ENCODE measurements at places on chromosomes 6 and 20. TPM values are rescaled to one million over a fixed set of nuclear protein-coding genes. Genes with fewer than 3 reads are reported as not detected.

DNA sequence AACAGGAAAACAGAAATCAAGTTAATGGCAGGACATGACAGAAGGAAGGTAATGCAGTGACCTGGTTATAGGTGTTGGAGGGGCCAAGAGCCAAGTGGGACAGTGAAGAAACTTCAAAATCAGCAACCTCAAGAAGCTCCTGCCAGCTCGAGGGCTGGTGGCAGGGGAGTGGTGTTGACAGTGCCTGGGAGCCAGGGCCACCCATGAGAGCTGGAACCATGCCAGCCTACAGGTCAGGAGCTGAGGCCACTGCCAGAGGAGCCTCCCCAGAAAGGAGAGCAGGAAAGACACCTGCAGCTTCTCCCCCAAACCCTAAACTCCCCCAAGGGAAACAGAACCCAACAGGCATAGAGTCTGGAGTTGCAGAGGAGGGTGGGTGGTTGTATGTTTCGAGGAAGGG is 262.1 kb downstream of the LRFN2 start:
- no peak for DNase-seq

LY6G6D gene
- not detected for polyA plus RNA-seq

- DNase-seq, result no peak
Measured at GRCh38 chr6:1322696-1323219, 10.9 kb downstream of the FOXQ1 start.

RPS18 gene
- polyA plus RNA-seq, result 3,403 TPM

DNA sequence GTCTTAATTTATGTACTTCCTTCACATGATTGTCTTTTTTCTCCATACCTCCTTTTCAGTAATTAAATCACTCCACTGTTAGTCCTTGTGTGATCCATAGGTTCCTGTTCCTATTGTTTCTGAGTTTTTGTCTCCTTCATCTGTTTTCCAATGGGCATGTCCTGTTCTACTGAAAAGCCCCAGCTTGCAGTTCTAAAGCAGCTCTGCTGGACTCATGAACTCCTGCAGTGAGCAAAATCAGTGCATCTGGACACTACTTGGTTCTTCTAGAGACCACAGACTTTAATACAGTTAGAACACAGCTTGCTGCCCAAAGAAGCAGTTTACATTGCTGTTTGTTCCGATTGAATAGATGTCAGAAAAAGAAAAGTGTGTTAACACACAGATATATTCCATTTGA is 593.3 kb upstream of the HS3ST5 start:
- no peak for DNase-seq

DNA sequence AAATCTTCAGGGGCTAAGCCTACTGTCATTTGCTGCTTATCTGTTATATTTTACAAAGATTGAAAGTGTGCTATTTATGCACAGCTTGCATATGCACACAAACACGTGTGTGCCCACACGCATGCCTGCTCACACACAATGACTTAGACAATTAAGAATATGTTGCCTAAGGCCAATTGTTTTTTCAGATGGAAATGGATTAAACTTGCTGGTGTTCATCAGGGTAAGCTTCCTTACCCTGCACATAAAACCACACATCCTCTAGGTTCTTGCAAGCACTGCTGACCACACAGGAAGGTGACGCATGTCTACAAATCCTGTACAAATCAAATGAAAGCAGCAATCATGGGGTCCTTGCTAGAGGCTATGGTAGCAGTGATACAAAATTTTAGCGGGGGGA is 58.4 kb downstream of the GJA10 start:
- no peak for DNase-seq

OR11A1 gene
- not detected for polyA plus RNA-seq

GRCh38 chr6:7669742-7670141 is 56.2 kb upstream of the BMP6 start:
- no peak for DNase-seq

DNA sequence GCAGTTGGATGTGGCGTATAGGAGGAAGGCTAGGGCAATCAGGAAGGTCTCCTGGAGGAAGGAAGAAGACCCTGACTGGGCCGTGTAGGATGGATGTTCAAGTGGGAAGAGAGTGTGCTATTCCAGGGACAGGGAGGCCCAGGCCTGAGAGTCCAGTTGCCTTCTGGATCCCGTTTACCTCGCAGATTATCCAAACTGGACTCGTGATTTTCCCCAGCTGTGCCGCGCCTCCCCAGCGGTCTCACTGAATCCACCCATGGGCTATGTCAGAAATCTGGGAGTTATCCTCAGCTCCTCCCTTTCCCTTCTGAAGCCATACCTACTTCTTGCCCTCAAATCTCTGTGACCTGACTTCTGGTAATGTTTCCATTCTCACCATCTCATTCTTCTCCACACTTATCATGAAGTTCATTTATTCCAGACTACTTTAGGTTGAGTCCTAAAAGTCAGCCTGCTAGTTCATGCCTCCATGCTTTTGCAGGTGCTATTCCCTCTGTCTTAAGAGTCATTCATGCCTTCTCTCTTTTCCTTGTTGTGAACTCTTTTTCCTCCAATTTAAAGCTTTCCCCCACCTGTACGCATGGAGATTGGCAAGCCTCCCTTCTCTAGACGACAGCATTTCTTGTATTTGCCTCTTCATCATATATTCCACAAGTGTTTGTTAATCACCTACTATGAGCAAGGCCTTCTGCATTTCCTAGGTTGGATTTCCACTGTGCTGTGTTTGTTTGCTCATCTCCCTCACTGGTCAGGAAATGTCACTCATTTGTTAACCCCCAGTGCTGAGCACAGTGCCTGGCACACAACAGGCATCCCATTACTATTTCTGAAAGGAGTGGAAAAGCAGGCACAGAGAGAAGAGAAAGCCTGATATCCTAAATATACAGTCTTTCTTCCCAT is 2.7 kb downstream of the SDCBP2 start:
- no peak for DNase-seq

GRCh38 chr6:45990162-45990561 is 25.5 kb downstream of the CLIC5 start:
- DNase-seq, result no peak

SYNDIG1 gene
- 9.5 TPM for polyA plus RNA-seq

PPP1R3G gene
- polyA plus RNA-seq, result 2.1 TPM

LATS1 gene
- 32.7 TPM for polyA plus RNA-seq

DNA sequence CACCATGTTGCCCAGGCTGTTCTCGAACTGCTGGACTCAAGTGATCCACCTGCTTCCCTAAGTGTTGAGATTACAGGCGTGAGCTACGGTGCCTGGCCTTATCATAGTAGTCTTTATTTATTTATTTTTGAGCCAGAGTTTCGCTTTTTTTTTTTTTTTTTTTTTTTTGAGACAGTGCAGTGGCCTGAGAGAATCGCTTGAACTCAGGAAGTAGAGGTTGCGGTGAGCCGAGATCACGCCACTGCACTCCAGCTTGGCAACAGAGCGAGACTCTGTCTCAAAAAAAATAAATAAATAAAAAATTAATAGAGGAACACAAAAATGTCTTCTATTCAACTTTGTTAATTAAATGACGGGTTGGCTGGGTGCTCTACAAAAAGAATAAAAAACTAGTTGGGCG is 12.9 kb downstream of the MAPRE1 start:
- no peak for DNase-seq

FAM217A gene
- 1.7 TPM for polyA plus RNA-seq

DNA sequence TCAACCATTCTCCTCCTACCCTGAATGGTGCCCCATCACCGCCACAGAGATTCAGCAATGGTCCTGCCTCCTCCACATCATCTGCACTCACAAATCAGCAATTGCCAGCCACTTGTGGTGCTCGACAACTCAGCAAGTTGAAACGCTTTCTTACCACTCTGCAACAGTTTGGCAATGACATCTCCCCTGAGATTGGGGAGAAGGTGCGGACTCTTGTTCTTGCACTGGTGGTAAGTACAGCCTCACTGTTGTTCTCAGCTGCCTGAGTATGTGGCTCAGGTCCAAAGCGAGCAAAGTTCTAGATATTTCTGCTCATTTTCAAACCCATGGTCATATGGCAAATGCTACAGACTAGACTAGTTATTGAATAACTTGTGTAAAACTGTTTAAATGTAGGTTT is 51.0 kb upstream of the C20orf144 start:
- no peak for DNase-seq

GRCh38 chr6:153003366-153003690 is 819 bp upstream of the MTRF1L start:
- no peak for DNase-seq

TTK gene
- 24.9 TPM for polyA plus RNA-seq

HSPA1L gene
- polyA plus RNA-seq, result 4.8 TPM

DNA sequence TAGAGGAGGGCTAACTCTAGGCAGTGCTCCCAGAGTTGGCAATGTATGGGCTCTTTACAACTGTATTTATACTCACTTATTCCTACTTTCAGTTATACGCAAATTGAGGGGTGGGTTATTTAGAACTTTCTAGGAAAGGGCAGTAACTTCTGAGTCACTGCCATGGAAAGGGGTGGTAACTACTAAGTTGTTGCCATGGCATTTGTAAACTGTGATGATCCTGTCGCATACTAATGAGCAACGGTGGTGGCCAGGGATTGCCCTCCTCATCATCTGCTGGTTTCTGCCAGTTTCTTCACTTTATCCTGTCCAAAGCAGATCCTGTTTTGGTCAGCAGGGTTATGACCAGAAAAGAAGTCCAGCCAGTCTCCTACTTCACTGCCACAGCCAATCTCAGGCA is 95.5 kb upstream of the PTPRT start:
- DNase-seq, result no peak

DNA sequence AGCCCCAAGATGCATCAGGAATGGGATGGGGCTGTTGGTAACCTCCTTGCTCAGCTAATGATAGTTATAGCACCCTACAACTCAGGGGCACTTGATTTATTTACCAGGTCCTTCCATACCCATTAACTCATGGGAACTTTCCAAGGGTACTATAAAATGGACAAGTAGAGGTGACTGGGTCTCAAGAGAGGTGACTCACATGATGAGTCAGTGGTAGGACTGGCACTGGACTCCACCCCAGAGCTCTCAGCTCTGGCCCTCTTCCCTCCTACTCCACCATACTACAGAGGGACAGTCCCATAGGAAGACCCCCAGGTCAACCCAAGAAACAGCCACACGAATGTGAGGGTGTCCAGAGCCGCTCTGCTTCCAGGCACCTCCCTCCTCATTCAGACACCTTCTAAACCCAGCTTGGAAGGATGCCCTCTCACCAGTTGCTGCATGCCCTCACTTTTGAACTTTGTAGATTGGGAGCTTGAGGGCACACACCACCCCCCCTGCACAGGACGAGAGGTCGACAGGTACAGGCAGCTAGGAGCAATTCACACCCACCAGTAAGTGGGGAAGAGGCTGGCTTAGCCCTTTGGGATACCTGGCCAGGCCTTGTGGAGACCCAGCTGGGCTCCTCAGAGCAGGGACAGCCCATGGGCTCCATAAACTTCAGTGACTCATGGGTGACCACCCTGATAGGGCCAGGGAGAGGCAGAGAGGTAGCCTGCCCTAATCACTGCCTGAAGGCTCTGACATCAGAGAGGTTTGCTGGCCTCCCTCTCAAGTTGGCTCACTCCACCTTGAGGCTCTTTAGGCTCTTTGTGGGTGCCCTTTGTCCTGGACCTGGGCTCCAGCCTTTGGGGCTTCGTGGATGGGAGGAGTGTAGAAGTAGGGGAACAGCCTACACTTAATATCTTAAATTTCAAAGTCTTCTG is 81.6 kb upstream of the MLN start:
- no peak for DNase-seq

GRCh38 chr6:10082385-10082784 is 332.5 kb downstream of the TFAP2A start:
- no peak for DNase-seq

FAM83B gene
- 7.6 TPM for polyA plus RNA-seq

DNA sequence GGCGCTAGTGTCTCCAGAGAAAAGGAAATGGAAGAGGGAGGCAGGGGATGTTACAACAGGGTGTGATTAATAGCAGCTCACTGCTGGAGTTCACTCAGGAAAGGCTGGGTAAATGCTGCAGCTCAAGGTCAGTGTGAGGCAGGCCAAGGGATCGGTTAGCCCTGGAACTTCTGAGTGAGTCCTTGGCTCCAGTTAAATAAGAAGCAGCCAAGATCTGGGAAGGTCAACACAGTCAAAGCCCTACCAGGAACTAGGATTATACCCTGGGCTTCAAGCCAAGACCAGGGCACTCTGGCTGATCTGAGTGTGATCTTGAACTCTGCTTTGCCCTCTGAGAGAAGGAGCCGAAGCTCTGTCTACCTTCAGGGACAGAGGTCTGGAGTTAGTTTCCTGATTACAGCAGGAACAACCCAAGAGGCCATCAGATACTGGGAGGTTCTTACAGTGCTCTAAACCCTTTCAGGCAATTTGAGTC is 44.3 kb downstream of the TPD52L1 start:
- no peak for DNase-seq

DNA sequence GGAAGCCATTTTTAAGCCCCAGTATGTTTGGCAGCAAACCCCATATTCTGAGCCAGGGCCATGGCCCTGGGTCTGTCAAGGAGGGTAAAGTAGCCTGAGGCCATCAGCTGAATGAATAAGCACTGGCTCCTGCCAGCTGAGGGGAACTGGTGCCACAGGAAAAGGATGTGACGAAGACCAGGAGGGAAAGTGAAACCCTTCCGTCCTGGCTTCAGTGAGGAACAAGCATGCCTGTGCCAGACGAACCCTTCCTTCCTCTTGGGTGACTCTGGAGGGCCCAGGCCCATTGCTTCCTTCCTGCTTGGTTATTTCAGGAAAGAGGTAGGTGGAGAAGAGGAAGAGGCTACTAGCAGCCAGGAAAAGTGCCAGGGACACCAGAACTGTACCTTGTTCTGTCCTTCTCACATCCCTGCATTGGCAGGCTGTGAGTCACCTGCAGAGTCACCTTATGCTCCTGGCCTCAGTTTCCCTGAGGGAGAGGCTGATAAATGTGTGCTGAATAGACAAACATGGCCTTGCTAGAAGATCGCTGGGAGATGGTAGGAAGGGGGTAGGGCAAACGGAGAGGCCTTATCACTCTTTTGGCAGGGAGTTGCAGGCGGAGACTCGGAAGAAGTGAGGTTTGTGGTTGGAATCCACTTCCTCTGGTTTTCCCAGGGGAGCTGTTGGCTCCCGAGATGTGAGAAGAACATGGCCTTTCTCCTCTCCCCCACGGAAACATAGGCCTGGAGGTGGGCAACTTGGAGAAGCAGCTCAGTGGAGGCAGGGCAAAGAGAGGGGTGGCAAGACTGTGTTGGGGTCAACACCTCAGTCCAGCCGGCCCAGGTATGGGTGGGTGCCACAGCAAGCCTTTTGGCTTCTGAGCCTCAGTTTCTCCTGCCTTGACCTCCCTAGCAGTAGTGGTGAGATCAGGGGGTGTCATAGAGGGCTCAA is 37.4 kb downstream of the COX4I2 start:
- DNase-seq, result no peak

DLL1 gene
- polyA plus RNA-seq, result 13.7 TPM

- no peak for DNase-seq
Measured at GRCh38 chr6:158805698-158806377, 13.3 kb downstream of the EZR start.

GRCh38 chr6:34072727-34073126 is 73.2 kb downstream of the GRM4 start:
- DNase-seq, result no peak

GRCh38 chr6:317060-317447 is 24.8 kb downstream of the DUSP22 start:
- DNase-seq, result no peak

GRCh38 chr6:18383441-18383840 is 3.7 kb upstream of the RNF144B start:
- DNase-seq, result no peak
